ENCODE measurements at places on chromosomes 12 and 14.

GRCh38 chr12:88816201-88816600 lies 235.9 kb upstream of the KITLG start:
- DNase-seq = no peak

DNA sequence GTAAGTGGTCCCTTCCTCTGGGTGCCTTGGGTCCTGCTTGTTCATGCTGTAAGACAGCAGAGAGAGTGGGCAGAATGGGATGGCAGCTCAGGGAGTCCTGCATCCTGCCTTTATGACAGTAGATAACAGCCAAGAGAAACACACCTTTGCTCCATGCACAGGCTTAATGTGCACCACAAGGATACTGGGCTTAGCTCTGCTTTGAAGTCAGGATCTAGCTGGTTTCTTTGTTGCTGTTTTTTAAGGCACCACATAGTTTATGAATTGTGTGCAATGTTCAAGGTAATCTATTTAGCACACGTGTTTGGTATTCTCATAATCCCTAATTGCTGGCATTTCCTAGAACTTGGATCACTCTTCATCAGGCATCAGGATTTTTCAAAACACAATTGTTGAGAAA lies 239.5 kb upstream of the DCN start:
- no peak for DNase-seq

DNA sequence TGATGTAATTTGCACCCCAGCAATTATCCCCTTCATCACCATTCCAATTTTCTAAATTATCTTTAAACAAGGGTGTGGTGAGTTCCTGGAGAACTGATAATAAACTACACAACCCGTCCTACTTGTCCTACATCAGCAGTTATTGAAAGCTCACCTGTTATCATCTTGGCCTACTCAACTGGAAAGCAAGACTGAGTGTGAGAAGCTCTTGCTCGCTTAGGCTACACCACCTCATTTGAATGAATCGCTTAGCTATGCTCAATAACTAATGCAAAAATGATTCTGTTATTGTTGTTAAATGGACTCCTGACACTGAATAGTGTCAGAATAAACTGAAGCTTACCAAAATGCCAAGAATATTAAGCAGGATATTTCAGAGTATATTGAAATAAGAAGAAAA lies 115.4 kb upstream of the BTG1 start:
- DNase-seq = no peak

DNA sequence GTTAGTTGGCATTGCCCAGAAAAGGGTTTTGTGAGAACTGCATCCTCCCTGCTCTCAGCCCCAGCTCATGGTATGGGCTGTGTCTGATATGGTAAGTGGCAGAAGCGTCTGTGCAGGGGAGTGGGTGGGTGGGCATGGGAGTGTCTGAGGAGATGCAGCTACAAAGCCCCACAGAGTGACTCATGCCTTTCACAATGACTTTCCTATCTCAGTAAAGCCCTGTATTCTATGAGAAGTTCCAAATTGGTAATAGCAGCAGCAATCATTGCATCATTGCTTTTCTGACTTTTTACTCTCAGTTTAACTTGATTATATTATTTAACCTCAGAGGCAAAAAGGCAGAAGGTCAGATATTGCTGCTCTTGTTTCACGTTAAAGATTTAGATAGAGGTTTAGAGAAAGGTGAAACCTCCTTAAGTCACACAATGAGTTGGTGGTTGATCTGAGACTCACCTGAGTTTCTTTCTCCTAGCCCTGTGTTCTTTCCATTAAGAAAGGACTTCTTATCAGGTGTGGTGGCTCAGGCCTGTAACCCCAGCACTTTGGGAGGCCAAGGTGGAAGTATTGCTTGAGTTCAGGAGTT lies 171.7 kb downstream of the SLC5A8 start:
- no peak for DNase-seq

DNA sequence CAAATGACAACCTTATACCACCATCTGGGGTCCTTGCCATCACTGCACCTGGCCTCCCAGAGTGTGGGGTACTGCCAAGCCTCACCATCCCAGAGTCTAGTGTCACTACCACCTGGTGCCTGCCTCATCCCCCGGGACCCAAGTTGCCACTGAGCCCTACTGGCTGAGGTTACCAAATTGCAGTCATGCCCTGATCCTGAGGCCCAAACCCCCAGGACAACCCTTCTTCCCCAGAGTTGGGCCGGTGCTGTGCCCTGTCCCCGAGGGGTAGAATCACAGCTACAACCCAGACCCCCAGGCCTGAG lies 8.4 kb upstream of the SFSWAP start:
- no peak for DNase-seq

DNA sequence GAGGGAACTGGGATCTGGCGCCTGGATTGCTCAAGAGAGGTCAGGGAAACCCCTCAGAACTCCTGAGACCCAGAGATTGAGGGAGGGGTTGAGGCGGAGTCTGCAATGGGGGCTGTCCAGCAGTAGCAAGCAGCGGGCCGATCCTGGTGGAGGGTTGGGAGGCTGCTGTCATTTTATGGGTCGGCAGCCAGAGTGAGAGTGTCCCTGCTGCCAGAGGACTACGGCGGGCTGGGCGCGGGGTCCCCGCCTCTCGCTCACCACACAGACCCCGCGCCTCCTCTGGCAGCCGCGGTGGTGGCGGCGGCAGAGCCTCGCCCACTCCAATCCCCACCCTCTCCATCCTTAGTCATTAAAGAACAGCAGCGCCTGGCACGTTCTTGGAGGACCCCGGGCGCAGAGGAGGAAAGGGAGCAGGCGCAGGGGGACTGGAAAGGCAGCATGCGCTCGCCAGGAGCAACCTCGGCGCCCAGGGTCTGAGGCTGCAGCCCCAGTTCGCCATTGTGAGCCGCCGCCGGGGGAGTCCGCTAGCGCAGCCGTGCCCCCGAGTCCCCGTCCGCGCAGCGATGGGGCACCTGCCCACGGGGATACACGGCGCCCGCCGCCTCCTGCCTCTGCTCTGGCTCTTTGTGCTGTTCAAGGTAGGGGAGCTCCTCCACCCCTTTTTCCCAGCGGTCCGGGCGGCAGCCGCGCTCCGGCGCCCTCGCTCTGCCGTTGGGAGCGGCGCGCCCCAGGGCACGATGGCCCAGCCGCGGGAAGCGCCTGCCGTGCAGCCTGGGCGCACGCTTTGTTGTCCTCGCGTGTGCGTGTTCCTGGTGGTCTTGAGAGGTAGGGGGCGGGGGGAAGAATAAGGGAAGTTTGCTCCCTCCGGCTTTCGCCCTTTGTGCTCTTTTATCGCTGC lies at the start of gene PTPRO:
Gene PTPRO (plus strand): TSS at position 345 of the 898 bp plus-strand sequence.
- no peak for DNase-seq

DNA sequence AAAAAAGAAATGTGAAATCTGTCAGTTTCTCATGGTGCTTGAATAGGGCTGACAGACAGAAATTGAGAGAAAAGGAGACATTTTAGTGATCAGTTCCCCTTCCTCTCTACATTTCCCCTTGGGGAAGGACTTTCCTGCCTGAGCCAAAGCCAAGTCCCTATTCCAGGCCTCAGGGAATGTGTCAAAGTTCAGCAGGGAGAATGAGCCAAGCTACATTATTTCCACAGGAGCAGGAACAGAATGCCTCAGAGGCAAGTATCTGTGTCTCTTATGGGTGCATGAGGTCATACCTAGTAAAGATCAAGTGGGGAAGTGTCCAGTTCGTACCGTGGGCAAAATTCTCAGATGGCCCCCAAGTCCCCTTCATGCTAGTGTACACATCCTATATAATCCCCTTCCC lies 68.6 kb downstream of the IQSEC3 start:
- no peak for DNase-seq

- DNase-seq = no peak
These were observed 62.5 kb upstream of the DUSP6 start for GRCh38 chr12:89414851-89415250.

- no peak for DNase-seq
These were observed 40.8 kb downstream of the NINJ2 start for GRCh38 chr12:622416-622815.

DNA sequence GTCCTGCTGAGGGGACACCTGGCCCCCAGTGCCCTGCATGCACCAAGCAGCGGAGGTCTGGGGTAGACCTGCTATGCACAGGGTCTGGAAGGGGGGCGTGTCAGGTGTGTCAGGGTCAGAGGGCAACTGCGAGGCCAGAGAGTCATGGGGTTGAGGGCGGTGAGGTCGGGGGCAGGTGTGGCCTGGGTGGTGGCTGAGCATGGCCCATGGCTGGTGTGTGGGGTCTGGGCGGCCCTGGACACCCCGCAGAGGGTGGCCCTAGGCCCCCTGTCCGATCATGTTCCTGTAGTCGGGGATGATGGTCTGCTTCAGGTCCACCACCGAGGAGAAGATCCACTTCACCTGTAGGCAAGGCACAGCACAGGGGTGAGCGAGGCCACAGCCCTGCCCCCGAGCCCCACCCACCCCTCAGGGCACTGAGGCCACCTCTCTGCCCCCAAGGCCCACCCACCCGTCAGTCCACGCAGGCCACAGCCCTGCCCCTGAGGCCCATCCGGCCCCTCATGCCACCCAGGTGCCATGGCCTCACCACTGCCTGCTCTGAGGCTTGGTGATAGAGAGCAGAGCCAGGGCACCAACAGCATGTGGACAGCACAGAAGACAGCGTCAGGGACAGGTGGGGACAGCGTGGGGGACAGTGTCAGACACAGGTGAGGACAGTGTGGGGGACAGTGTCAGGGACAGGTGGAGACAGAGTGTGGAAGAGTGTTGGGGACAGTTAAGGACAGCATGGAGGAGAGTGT lies 211.3 kb downstream of the TMEM121 start:
- DNase-seq = no peak

DNA sequence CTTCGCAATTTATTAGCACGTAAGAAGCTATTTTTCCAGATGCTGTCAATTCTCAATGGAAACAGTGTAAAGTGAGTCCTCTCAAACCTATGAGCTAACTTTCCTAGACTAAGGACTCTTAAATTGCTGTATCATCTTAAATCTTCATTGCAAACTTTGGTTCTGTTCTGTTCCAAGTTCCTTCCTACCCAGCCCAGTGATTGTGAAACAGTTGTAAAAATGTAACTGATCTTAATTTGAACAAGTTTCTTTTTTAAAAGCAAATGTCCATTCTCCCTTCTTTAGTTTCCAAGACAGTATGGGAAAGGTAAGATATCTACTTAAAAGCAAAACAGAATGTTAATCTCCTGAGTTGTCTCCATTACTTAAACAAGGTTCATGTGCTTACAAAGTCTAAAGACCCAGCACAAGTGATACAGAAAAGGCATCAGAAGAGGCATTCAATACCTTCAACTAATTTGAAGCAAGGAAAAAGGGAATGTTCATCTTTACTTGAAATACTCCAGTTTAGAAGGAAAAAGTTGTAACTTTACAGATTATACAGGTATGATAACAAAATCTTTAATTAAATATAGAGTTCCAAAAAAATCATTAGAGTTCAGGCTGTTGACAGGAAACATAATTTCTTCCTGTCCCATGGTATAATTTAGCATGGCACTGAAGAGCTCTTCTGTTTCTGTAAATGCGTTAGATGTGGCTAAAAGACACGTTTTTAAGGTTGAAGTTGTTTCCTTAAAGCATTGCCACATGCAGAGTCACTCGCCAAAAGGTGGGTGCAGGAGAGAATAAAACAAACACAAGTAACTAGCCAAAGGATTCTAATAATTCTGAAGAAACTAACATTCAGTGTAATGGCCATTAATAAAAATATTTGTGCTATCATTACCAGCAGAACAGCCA lies 101.5 kb upstream of the USP15 start:
- no peak for DNase-seq

DNA sequence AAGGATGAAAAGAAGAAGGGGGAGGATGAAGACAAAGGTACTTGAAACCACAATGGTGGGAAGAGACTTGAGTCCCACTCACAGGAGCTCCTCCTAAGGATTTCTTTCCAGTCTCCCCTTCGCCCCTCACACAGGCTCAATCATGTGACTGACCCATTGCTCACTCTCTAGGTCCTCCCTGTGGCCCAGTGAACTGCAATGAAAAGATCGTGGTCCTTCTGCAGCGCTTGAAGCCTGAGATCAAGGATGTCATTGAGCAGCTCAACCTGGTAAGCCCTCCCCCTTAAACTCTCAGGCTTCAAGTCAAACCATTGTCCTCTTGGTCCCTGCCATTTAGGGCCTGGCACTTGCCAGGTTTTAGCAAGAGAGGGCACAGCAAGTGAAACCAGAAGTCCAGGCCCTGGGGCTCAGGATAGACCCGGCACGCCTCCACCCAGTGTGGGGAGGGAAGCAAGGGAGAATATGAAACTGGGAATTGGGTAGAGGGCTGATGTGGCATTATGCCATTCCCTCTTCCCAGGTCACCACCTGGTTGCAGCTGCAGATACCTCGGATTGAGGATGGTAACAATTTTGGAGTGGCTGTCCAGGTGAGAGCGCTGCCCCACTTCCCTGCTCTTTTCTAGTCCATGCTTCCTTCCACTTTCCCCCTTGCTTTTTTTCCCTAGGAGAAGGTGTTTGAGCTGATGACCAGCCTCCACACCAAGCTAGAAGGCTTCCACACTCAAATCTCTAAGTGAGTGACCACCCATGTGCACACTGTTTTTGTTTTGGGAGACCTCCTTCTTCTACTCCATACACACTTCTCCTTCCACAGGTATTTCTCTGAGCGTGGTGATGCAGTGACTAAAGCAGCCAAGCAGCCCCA lies 1.8 kb downstream of the PSME1 start:
- no peak for DNase-seq

- no peak for DNase-seq
These were observed 4.0 kb upstream of the KCNH3 start for GRCh38 chr12:49534731-49535278.

DNA sequence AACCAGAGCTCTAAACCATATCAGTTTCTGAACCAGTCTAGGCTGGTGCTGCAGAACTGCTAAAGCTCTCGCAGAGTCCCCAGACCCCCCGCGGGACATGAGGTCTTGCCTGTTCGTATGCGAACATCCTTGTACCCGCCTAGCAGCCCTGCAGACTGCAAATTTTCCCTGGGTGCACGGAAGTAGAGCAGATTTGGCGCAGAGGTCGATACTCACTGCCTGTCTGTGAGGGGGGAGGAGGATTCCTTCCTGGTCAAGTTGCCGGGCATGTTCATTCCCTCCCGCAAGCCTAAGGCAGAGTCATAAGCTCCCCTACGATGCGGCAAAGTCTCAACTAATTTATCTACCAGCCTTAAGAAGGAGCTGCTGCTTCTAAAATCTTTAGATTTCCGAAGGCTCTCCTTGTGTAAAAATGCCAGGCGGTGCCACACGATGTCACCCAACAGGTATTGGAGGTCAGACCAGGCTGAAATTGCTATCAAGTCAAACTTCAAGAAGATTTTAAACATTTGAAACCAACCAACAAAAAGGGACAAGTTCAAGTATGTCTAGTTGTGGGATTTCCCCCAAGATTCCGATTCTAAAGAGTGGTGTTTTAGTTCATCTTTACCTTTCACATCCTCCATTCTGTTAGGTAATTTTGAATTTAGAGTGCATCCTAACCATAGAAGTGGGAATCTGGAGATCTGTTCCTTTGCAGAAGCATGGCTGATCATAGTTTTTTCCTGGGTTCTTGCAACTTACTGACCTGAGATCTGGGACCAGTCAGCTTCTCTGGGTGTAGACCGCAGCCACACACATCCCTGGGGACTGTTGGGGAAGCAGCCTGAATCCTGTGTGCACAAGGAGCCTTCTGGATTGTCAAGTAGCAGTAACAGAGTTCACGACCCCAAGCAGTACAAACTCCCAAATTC lies 1.6 kb upstream of the PAX9 start:
- DNase-seq = no peak

GRCh38 chr14:36513012-36513420 lies 7.0 kb downstream of the NKX2-1 start:
- DNase-seq = no peak
